ENCODE measurements at places on chromosomes 13 and 19.

GRCh38 chr13:34034411-34034810 lies 216.5 kb downstream of the RFC3 start:
- no peak for DNase-seq

GRCh38 chr13:98823442-98823841 lies 71.0 kb upstream of the SLC15A1 start:
- no peak for DNase-seq

- DNase-seq, result peak; percentile 72
Measured at GRCh38 chr19:12872941-12873890, 8.0 kb downstream of the DNASE2 start.

DNA sequence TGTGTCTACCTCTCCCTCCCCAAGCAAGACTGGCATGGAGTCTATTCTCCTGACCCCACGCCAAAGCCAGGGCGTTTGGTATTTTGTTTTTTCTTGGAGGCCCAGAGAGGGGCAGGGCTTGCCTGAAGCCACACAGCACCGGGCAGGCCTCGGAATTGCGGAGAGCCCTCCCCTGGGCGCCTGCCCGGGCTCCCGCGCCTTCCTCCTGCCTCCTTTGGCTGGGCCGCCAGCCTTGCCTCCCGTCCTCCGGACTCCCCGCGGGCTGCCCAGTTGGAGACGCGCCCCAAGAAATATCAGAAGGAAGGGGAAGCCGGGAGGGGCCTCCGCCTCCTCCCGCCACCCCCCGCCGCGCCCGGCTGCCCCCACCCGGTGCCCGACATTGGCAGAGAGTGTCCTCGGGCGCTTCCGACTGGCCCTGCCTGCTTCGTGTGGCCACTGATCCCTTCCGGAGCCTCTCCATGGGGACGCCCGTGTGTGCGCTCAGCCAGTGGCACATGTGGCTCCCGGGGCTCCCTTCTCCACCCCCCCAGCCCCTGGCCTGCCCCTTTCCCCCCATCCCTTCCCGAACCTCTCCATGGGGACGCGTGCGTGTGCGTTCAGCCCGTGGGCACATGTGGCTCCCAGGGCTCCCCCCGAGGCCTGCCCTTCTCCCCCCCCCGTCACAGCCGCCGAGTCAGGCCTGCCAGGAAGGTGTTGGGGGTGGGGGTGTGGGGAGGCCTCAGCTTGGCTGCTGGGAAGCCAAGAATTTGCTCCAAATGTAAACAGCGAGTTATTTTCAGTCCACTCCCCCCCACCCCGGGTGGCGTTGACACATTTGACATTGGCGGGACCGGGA lies 37.3 kb downstream of the NFIC start:
- no peak for DNase-seq

Measured in ACHN (cell line).